ENCODE measurements at places on chromosomes 12 and 14.

DNA sequence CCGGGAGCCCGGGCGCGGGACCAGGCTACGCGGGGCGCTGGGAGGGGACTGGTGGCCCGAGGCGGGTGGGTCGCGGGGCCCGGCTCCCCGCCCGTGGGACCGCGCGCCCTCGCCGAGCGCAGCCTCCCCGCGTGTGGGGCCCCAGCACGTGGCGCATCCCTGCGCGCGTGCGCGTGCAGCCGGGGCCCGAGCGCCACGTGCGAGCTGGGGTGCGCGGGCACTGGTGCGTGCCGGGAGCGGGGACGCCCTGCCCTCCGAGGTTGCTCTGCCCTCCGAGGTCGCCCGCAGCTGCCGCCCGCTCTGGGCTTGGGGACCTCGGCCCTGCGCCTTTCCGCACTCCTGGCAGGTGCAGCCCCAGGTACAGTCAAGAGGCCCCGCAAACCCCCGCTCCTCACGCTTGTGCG, 365 bp upstream of the CCDC88C start:
- DNase-seq, result no peak

GRCh38 chr12:132196873-132197390, 52.7 kb downstream of the NOC4L start:
- no peak for DNase-seq

- no peak for DNase-seq
These were observed 34.1 kb downstream of the CHST11 start for GRCh38 chr12:104490850-104491249.

- DNase-seq, result no peak
These were observed 110.6 kb upstream of the TMEM132D start for GRCh38 chr12:130014485-130014807.

GRCh38 chr12:85641796-85642195, 194.4 kb downstream of the RASSF9 start:
- DNase-seq, result no peak
